ENCODE measurements at places on chromosomes 5 and 9. TPM values are rescaled to one million over a fixed set of nuclear protein-coding genes. Genes with fewer than 3 reads are reported as not detected.

DNA sequence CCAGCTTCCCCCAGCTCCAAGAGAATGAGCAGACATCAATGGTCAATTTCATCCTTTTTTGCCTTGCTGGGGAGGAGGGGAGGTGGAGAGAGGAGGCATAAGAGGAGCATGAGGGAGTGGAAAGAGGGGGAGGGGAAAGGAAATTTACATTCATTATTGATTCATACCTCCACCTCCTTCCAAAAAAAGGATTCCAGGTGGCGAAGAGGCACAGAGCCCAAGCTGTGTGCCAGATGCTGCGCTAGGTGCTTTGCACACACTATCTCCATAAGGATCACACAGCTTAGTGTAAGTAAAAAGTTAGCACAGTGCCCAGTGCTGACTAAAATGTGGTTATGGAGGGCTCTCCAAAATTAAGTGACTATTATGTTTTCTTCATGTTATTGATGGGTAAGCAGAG is 11.0 kb downstream of the ASTN2 start:
- no peak for DNase-seq

DNA sequence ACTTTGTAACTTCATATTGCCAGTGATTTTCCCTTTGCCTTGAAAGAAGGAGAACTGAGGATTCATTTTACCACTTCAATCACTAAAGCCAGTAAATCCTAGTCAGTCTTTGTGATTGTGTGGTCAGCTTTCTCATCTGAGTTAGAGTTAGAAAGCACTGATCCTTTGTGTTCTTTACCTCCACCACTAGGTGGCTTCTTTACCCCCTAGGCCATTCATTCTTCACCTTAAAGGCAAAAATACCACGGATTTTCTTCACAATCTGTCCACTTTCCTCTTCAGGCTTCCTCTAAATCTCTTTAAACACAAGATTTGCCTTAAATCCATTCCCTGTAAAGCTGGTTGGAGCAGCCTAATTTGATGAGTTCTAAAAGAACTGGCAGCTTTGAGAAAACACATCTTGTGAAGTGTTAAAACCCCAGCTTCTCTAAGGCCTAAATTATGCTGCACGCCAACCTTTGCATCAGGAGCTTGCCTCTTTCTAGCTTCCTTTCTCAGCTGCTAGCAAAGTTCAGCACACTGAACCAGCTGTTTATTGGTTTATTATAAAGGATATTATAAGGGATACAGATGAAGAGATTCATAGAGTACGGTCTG is 20.4 kb downstream of the BDP1 start:
- DNase-seq = no peak

GRCh38 chr9:136960212-136960937 is 8.3 kb downstream of the LCN12 start:
- DNase-seq = no peak

GRCh38 chr9:80873861-80874260 is 815.5 kb downstream of the TLE1 start:
- no peak for DNase-seq

- DNase-seq = no peak
Observed at GRCh38 chr9:99076030-99076429, 28.9 kb upstream of the TGFBR1 start.

Gene TEX48
- total RNA-seq = not detected

Gene PHF24
- not detected for total RNA-seq
